ENCODE measurements at places on chromosomes 3 and 15. TPM values are rescaled to one million over a fixed set of nuclear protein-coding genes. Genes with fewer than 3 reads are reported as not detected.

CPLX3 gene
- not detected for total RNA-seq

LHFPL4 gene
- total RNA-seq, result not detected

REC114 gene
- total RNA-seq, result not detected

DNA sequence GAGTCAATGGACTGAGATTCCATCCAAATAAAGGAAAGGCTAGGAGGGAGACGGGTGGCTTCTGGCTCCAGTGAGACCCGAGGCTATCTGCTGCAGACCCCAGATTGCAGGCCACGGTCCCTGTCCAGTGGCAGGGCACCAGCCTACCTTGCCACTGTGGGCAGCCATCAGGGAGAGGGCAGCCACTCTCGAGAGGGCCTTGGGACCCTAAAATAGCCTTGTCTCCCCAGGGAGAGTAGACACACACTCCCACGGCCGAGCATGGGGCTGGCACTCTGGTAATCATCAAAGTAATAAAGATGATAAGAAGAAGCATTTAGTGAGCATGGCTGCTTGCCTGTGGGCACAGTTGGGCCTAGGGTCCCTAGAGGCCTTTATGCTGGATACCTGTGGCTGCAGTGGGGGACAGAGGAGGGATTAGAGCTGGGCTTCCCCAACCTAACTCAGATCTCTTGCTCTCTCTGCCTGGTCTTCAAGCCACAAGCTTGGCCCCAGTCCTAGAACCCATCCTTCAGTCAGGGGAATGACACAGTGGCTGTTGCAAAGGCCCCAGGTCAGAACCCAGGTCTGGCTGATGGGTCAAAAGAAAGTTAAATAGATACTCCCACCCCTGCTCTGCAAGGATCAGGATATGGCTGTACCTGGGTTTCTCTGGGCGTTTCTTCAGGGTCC, 9.2 kb upstream of the VIPR1 start:
- DNase-seq, result no peak

GRCh38 chr3:131806736-131807135, 228.1 kb downstream of the CPNE4 start:
- no peak for DNase-seq

DNA sequence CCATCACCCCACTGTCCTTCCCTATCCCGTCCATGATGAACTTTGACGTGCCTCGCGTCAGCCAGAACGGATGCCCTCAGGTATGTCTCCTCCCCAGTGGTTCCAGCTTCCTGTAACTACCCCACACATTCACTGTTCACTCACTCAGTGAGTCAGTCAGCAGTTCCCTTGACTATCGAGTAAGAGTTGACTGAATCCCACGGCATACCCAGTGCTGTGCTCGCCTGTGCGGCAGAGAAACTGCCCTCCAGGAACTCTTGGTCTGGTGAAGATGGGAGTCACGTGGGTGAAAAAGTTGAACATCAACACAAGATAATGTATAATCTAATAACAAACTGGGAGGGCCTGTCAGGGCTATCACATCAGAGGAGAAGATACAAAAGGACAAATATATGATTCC, 36.7 kb downstream of the CCDC33 start:
- DNase-seq, result peak; percentile 5

DNA sequence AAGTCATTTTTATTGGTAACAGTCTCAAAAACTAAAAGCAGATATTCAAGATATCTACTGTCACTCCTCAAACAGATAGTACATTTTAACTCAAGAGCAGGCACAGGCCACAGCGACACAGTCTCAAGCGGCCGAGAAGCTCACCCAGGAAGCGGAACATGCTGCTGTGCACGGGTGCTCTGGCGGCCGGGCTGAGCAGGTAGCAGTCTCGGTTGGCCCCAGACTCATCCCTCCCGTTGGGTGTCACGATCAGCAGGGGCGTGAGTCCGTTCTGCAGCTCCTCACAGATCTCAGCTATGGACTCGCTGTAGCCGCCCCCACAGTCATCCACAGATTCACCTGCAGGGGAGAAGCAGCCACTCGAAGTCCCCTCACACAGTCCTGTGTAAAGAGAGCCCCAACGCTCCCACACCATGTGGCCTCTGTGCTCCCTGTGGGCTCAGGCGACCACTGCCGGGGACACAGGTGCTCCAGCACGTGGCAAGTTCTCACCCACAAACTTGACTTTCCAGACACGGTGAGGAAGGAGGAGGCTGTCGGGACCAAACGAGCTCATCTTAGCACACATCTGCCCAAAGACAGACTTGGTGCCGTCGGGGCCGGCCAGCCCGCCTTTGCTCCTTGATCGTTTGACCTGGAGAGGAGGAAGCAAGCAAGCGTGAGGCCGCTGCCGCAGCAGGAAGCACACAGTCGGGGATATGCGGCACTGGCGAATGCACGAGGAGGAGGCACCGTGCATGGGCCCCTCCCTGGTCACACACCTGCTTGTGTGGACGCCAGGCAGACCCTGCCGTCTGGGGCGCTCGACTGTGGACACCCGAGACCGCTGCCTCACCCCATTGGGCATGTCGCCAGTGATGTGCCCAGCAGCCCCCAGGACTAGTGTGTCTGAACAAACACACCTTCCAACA, 17.7 kb upstream of the OCA2 start:
- DNase-seq, result no peak

- DNase-seq, result no peak
These were observed 37.8 kb upstream of the FAH start for GRCh38 chr15:80115021-80115420.

DNA sequence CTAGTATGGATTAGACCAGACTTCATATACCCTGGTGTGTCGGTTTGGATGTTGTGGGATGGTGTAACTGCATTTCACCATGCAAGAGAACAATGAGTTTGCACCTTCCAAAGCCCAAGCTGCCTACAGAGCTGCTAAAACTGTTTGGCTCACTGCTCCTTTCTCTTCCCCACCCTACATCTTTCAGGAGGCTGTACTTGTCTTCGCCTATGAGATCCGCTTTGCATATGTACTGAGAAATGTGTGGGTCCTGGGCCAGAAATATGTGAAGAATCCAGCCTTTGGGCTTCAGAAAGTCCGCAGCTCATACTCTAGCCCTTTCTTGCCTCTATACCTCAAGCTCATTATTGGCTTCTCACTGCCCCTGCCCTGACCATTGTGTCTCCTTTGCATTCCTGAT, 1060.0 kb downstream of the NTRK3 start:
- DNase-seq, result no peak

DNA sequence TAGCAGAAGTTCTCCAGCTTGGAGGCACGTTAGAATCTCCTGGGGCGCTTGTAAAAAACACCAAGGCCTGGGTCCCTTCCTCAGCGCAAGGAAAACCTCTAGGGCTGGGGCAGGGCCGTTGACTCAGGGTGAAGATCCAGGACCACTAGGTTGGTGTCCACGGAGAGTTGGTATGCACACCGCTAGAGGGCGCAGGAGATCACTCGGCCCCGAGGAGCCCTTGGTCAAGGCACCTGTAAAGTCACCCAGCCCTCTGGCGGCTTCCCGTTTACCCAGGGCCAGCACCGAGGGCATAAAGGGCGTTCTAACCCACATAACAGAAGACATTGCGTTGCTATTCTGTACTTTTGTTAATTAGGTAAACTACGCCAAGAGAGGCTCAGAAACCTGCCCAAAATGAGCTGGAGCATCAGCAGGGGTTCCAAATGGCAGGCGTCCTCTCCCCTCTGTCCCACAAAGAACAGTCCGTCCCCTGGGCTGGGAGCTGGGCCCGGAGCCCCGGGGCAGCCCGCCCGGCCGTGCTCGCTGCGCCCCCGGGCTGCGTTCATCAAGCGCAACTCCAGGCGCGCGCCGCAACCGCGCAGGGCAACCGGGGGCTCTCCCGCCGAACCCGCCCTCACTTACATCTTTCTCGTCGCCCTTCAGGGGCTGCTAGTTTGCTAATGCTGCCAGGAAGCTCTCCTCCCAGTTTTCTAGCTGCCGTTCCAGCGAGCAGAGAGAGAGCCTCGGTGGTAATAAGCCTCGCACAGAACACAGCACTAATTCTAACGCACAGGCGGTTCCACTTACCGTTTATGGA, 332.1 kb downstream of the ARRDC4 start:
- DNase-seq, result peak; percentile 60

DNA sequence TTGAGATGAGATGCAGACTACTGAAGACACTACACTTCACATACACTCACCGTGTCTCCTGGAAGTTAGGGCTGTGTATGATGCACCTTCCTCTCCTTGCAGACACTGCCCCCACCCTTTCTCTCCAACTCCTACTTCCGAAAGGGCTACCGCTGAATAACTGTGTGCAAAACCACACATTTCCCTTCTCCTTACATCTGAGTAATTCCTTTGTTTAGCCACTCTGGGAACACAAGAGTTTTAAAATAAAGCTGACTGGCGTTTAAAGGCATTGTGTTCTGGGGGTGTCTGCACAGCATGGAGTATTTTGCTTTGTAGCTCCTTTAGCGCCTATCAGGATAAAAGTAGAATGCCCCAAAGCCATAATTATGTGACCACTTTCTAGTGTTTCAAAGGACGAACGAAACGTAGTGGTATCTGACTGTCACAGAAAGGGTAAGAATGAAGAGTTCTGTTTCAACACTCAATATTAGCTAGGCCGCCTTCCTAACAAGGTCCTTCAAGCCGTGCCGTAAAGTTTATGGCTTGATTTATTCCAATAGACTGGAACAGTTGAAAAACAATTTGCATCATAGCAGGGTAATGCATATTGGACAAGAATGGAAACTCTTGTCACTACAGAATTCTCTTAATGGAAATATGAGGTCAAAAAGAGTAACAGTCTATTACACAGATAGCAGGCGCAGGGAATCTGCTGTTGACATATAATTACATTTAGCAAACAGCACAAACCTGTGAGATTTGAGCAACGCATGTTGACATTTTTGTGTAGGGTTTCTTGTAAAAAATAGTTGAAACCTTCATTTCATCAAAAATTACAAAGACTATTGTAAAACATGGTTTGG, 619.9 kb downstream of the FOXP1 start:
- DNase-seq, result no peak

DNA sequence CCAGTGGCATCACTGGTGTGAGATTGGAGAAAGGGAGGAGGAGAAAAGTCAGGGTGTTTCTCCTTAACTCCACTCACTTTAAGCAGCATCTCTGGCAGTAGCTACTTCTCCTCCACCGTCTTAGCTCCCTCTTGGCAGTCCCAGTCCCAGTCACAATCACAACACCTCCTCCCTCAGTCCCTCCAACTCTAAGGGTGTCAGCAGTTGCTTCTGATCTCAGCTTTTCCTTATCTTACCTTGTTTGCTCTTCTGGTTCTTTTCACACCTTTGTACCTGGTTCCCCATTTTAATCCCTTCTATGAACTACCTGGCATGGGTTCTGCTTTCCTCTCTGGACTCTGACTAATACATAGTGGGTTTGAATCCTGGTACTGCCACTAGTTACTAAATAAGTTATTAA, 188.3 kb upstream of the CTDSPL start:
- DNase-seq, result no peak

- no peak for DNase-seq
These were observed 108.5 kb downstream of the CYP19A1 start for GRCh38 chr15:51229907-51230330.
